ENCODE measurements at places on chromosomes 2 and 18.
A peak's percentile ranks its signal among the peaks of the same experiment; 100 is the strongest.

DNA sequence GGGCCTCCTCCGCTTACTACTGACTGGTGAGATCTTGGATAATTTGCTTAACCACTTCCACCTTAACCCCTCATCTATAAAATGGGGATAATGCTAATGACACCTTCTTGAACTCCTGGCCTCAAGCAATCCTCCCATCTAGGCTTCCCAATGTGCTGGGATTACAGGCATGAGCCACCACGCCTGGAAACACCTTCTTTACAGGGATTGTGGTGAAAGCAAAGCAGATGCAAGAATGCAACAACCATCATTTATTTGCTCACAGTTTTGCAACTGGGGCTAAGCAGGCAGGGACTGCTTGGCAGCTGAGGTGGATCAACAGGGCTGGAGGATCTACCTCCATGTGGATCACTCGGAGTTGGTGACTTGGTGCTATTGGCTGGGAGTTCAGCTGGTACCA lies 76.2 kb upstream of the ZNF532 start:
- DNase-seq: no peak

GRCh38 chr2:199147216-199147615 lies 310.5 kb downstream of the SATB2 start:
- no peak for DNase-seq

DNA sequence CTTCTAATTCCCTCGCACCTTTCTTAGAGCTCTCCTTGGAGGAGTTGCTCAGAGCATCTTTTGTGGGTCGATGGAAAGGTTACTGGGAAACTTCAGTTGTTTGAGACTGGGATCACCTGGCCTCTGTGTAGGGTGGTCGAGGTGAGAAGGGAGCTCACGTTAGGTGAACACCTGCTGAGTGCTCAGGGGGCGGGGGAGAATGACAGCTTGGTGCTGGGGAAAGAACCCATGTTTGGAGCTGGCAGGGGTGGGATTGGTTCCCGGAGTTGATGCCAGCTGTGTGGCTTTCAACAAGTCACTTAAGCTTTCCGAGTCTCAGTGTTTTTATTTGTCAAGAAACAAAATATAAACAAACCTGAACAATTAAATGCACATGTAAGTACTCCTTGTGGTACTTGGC lies 122.3 kb downstream of the GLI2 start:
- no peak for DNase-seq

DNA sequence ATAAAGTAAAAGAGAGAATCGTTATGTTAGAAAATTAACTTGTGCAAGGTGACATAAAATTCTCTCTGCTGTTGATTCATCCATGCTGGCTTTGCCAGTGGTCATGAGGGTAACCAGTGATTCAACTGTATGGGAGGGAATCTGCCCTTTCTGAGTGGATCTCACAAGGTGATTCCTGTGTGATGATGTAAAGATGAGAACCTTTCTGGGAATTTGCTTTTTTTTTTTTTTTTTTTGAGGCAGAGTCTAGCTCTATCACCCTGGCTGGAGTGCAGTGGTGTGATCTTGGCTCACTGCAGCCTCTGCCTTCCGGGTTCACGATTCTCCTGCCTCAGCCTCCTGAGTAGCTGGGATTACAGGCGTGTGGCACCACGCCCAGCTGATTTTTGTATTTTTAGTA lies 23.3 kb downstream of the RAB31 start:
- no peak for DNase-seq

GRCh38 chr2:224308272-224308911 lies 93.5 kb downstream of the FAM124B start:
- no peak for DNase-seq

DNA sequence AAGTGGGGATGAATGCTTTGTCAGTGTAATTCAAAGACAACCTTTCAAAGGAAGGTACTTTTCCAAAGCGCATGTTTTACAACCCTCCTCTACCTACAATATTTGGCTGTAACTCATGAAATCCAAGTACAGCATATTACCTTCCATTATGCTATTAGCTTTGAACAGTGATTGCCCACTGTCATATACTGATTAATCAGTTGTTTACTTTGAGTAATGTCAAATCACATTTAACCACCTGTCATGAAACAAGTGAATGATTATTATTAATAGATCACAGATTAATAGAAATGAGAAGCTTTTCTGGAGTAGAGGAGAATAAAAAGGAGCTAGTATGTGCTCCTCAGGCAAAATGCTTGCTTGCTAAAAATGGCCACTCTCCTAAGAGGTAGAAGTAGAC lies 150.5 kb upstream of the SMAD7 start:
- DNase-seq: no peak

- DNase-seq: no peak
Measured at GRCh38 chr2:136133586-136133985, 15.6 kb upstream of the CXCR4 start.

DNA sequence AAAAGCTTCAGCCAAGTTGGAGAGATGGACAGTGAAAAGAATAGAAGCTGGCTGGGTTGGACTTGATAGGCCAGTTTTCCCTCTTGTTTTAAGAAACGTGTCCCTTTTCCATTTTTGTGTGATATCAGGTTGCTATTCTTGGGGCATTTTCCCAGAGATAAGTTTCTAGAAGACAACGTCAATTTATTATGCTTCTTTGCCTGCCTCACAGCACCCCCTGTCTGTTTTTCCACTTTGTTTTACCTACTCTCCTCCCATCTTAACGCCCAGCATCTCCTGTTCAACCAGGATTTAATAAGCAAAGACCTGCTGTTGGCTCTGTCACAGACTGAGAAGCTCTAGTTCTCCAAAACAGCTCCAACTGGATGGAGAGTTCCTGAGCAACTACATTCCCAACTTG lies 317.8 kb upstream of the ZNF521 start:
- no peak for DNase-seq

DNA sequence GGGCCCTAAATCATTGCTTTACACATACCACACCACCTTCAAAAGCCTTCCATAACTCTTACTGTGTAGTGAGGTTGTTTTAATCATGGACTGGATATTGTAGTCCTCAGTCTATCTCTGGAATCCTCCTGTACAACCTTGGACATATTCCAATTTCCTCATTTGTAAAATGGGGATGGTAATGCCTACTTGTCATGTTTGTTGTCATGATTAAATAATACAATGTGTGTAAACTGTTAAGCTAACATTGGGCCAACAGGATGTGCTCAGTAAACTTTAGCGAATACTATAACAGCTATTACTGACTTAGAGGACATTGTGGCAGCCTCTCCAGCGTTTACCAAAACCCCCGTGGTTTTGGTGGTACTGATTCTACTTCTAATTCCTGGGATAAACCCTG lies 74.7 kb upstream of the PTPRM start:
- no peak for DNase-seq

DNA sequence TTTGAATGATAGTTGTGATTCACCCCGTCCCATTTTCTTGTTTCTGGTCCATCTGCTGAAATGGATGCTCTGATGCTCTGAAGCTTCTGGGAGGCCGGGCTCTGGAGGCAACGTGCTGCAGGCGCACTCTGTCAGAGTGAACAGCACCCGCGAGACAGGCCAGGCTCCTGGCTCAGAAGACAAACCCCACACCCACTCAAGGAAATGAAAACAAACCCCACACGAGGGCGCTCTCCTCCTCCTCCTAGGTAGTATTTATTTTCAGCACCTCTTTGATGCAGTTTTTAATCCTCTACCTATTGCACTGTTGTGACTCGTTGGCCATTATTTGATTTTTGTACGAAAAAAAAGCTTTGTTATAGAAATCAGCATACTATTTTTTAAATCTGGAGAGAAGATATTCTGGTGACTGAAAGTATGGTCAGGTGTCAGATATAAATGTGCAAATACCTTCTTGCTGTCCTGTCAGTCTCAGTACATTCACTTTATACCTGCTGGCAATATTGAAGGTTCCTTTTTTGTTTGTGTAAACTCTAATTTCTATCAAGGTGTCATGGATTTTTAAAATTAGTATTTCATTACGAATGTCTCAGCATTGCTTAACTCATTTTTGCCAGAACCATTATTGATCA lies 10.3 kb upstream of the CHST10 start:
- DNase-seq: peak; percentile 63

- no peak for DNase-seq
Measured at GRCh38 chr2:18149660-18150246, 271.3 kb downstream of the KCNS3 start.

GRCh38 chr2:42523341-42523740 lies 29.6 kb upstream of the KCNG3 start:
- peak; percentile 2 for DNase-seq

DNA sequence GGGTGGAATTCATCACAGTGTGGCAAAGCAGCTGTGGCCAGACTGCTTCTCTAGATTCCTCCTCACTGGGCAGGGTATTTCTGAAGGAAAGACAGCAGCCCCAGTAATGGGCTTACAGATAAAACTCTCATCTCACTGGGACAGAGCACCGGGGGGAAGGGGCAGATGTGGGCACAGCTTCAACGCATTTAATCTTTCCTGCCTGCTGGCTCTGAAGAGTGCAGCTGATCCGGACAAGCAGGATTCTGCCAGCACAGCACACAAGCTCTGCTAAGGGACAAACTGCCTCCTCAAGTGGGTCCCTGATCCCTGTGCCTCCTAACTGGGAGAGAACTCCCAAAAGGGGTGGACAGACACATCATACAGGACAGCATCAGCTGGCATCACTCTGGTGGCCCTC lies 779.9 kb upstream of the CNTNAP5 start:
- DNase-seq: no peak

DNA sequence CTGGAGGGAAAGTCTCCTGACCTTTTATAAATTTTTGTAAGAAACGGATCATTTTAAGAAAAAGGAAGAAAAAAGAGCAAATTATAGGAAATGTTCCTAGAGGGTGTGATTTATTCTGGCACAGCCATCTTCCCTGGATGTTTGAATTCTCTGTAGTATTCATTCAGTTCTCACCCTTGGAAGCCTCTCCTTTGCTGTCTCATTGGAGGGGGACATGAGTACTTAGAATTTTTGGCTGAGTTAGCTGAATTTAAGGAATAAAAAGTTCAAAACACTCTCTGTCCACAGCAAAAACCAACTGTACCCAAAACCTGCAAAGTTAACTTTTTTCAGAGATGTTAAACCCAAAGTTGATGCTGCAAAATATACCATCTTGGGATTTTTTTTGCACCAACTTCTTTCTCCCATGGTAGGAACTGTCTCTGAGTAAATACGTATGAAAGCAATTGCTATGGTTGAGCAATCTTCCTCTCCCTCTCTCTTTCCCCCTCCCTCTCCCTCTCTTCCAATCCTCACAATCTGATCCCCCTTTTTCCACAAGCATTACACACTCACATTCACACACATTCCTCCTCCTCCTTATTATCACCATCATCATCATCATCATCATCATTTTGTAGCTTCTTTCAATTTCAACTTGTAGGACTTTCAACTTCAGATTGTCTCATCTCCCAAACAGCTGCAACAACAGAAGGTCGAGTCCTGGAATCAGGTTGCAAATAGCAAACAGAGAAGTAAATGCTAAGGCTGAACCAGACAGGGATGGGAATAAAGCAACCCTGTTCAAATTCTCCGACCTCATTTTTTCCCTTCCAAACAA lies 183.7 kb downstream of the GFPT1 start:
- no peak for DNase-seq

DNA sequence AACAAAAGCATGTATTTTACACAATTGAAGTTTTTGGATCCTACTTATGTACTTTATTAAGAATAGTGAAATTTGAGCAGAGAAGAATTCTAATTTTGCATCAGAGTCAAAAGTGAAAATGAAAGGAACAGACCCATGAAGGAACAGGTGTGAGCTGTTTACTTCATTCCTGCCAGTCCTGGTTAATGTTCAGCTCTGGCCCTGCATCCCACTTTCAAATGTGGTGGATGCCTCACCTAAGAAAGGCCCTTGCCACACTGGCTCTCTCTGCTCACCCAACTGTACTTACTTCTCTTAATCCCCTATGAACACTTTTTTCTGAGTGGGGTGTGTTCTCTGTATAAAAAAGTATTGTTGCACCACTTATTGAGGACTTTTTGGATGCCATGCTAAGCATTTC lies 22.2 kb downstream of the FAM110C start:
- DNase-seq: no peak

GRCh38 chr18:52363861-52364260 lies 23.9 kb downstream of the DCC start:
- DNase-seq: no peak

DNA sequence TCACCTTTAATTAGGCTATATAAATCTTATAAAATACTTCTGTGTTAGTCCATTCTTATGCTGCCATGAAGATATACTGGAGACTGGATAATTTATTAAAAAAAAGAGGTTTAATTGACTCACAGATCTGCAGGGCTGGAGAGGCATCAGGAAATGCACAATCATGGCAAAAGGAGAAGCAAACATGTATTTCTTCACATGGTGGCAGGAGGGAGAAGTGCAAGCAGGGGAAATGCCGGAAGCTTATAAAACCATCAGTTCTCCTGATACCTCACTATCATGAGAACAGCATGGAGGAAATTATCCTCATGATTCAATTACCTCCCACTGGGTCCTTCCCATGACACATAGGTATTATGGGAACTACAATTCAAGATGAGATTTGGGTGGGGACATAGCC lies 504.4 kb downstream of the RIT2 start:
- no peak for DNase-seq

DNA sequence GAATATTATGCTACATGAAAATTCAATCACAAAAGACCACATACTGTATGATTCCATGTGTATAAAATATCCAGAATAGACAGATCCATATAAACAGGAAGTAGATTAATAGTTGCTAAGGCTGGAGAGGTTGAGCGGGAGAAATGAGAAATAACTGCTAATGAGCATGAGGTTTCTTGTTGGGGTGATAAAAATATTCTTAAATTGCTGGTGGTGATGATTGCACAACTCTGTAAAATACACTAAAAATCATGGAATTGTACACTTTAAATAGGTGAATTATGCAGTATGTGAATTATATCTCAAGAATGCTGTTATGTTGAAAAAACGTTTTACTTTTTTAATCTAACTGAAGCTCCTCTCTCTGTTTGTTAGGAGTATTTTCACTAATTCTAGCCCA lies 101.8 kb upstream of the CREB1 start:
- no peak for DNase-seq

DNA sequence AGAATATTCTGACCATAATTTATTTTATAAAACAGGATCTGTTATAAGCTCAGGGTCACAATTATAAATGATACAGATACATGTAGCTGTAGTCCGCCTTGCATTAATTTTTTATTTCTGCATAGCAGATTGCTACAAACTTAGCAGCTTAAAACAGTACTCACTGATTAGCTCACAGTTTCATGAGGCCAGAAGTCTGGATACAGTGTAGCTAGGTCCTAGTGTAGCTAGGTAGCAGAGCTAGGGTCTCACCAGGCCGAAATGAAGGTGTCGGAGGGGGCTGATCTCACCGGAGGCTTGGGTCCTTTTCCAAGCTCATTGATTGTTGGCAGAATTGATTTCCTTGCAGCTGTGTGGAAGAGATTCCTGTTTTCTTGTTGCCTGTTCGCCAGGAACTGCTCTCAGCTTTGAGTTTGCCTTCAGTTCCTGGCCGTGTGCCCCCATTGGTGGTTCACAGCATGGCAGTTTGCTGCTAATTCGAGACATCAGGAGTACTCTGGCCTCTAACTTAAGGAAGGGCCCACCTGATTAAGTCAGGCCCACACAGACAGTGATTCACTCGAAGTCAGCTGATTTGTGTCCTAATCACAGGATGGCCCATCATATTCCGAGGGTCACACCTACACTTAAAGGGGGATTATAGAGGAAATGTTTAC lies 18.4 kb downstream of the NAPG start:
- DNase-seq: no peak

GRCh38 chr2:9158786-9159779 lies 47.5 kb upstream of the ASAP2 start:
- DNase-seq: no peak
